Fibroblast of skin of back (primary cell): ENCODE measurements at places on chromosomes 1 and 21.

- peak; percentile 44 for DNase-seq
Measured at GRCh38 chr1:31987135-31987619, 26.5 kb upstream of the KHDRBS1 start.

DNA sequence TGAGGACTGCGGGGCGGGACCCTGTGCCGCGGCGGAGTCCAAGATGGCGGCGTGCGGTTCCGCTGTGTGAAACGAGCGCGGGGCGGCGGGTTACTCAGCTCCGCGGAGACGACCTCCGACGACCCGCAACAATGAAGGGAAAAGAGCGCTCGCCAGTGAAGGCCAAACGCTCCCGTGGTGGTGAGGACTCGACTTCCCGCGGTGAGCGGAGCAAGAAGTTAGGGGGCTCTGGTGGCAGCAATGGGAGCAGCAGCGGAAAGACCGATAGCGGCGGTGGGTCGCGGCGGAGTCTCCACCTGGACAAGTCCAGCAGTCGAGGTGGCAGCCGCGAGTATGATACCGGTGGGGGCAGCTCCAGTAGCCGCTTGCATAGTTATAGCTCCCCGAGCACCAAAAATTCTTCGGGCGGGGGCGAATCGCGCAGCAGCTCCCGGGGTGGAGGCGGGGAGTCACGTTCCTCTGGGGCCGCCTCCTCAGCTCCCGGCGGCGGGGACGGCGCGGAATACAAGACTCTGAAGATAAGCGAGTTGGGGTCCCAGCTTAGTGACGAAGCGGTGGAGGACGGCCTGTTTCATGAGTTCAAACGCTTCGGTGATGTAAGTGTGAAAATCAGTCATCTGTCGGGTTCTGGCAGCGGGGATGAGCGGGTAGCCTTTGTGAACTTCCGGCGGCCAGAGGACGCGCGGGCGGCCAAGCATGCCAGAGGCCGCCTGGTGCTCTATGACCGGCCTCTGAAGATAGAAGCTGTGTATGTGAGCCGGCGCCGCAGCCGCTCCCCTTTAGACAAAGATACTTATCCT lies 430 bp downstream of the RBM15 start:
- DNase-seq, result peak; percentile 43

DNA sequence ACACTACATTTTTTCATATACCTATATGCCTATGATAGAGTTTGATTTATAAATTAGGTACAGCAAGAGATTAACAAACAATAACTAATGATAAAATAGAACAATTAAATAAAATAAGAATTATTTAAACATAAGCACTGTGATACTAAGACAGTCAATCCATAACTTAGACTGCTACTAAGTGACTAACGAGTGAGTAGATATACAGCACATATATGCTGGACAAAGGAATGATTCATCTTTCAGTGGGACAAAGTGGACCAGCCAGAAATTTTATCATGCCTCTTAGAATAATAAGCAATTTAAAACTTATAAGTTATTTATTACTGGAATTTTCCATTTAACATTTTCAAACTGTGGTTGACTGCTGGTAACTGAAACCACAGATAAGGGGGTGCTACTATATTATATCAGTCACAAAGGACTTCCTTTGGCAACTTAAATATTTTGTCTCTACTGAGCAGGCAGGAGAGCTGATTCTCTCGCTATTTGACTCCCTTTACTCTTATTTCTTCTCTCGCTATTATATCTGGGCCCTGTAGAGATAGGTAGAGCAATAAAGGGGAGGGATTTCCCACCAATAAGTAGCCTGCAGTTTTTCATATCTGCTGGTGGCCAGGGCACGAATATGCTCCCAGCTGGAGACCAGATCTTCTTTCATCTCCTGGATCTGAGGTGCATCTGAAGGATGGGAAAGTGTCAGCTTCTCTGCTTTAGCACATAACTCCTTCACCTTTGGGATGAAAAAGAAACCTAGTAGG lies 10.8 kb downstream of the SPTA1 start:
- no peak for DNase-seq

GRCh38 chr1:1169429-1170214 lies 4.1 kb upstream of the TTLL10 start:
- no peak for DNase-seq

- no peak for DNase-seq
Measured at GRCh38 chr1:42981255-42981805, 22.7 kb upstream of the SLC2A1 start.

DNA sequence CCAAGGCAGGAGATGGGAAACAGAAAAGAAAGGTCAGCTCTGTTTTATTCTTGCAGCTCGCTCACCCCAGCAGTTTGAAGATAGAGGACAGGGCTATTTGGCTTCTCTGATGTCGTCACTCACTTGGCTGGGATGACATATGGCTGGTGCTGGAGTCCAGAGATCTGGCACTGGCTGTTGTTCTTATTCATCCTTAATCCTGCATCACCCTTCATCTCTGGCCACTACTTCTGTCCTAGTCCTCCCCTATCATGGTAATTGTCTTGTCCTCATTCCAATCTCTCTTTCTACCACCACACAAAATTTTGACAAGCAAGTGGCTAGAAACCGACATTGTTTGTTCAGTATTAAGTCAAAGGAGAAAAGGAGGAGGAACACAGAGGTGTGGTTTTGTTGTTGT lies 103.8 kb upstream of the PDE4B start:
- DNase-seq, result no peak

GRCh38 chr1:19013826-19014548 lies 57.5 kb upstream of the IFFO2 start:
- DNase-seq, result no peak

GRCh38 chr1:205301205-205301821 lies 20.2 kb downstream of the NUAK2 start:
- DNase-seq, result peak; percentile 99

GRCh38 chr21:44592446-44593311 lies at the start of gene KRTAP10-6:
KRTAP10-6 (minus strand) TSS chr21:44592505; CDS start chr21:44592484, 21 bp downstream.
- DNase-seq, result no peak

DNA sequence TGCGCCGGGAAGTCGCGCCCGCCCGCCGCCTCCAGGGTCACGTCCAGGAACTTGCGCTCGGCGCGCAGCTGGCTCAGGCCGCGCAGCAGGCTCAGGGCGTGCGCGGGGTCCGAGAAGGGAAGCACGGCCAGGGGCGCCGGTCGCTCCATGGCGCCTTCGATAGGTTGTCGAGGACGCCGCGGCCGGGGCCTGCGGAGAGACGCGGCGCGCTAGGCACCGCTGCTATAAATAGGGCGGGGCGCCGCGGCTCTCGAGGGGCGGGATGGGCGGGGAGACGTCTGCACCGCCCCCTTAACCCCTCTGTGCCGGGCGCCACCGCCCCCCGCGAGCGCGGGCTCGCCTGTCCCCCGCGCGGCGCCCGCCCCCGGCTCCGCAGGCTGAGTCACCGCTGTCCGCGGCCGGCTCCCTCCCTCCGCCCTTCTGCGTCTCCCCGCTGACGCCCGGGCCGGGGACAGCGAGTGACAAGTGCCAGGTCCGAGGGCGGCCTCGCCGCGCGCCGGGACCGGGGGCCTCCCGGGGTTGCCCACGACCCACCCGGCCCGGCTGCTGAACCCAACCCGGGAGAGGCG lies at the start of gene KLHL21:
Gene KLHL21, minus strand, starts transcription at position 201 of the 569 bp plus-strand sequence. Its CDS starts 52 bp downstream, at position 149.
- peak; percentile 93 for DNase-seq

DNA sequence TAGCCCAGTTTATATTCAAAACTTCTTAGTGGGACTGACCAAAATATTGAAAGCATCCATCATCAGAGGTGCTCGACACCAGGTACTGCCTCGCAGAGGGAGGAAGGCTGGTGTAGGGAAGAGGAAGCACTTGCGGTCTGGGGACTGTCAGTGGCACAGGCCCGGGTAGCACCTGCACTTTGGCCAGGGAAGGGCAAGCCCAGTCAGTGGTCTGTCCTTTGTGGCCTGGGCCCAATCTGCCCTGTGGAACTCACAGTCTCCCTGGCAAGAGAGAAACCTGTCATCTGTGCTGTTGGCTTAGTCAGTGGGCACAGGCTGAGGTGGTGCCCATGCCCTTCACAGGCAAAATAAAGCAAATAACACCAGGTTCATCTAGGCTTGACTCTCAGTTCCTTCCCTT lies 77.4 kb downstream of the SYT6 start:
- DNase-seq, result no peak

GRCh38 chr1:194159941-194160340 lies 973.5 kb upstream of the B3GALT2 start:
- DNase-seq, result no peak

DNA sequence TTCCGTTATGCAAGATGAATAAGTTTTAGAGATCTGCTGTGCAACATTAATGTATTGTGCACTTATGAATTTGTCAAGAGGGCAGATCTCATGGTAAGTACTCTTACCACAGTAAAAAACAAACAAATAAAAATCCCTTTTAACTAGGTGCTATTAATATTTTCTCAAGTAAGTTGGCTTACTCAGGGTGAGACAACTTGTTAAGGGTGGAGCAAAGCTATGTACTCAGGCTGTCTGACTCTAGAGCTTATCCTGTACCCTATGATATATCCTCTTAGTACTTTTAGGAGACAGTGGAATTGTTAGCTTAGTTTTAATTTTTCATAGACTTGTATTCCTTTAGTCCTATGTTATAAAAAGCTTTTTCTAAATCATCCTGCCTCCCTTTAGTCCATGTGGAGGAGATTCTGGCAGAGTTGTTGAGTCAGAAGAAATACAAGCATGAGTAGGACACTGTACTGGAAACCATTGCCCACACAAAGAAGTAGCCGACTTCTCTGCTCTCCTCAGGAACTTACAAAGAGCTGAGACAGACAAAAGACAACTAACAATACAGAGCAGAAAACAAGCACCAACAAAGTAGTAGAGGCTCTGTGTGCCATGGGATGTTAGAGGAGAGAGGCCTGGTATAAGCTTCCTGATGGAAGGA lies 49.2 kb downstream of the S1PR1 start:
- no peak for DNase-seq

DNA sequence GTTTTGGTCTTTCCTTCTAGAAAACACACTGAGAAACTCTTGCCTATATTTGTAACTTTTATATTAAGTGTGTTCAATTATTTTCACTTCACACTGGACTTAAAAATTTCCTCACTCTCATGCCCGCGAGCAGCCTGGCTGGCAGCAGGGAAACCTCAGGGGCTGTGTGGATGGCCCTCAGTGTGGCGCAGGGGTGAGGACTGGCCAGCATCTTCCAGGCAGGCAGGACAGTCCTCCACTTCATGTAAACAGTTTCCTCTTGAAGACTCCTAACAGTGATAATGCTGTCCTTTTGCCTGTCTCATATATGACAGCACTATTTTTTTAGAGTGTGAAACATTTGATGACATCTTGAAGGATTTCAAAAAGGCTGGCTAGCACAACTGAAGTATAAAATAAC lies 618.6 kb downstream of the KIF26B start:
- DNase-seq, result no peak

GRCh38 chr1:228646717-228647522 lies 88.4 kb upstream of the RHOU start:
- DNase-seq, result peak; percentile 44

DNA sequence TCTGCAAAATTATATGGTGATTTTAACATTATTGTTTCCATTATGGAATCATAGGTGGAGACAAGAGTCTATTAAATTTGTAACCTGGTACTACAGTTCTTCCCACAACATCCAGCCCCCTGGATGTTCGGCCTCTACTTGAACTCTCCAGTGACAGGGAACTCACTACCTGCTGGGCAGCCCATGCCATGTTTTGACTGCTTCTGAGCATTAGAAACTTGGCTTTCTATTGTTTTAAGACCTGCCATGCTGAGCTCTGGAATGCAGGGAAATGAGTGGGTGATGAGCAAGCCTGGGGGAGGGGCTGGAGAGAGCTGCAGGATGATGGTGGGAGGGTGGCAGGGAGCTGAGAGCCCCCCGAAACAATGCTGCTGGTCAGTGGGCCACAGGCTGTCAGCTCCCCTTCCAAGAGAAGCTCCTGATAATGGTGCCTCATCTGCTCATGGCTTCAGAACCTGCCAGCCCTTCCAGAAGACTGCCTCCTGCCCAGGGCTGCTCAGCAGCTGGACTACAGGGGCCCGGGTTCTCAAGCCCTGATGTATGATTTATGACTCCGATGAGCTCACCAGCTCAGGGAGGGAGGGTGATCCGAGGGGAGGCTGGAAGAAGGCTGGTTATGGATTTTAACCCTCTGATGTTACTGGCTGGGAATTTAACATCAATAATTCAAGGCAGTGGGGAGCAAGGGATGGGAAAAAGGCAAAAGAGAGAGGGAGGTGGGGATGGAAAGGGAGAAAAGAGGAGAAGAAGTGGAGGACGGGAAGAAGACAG lies 205.0 kb downstream of the HIVEP3 start:
- peak; percentile 96 for DNase-seq

DNA sequence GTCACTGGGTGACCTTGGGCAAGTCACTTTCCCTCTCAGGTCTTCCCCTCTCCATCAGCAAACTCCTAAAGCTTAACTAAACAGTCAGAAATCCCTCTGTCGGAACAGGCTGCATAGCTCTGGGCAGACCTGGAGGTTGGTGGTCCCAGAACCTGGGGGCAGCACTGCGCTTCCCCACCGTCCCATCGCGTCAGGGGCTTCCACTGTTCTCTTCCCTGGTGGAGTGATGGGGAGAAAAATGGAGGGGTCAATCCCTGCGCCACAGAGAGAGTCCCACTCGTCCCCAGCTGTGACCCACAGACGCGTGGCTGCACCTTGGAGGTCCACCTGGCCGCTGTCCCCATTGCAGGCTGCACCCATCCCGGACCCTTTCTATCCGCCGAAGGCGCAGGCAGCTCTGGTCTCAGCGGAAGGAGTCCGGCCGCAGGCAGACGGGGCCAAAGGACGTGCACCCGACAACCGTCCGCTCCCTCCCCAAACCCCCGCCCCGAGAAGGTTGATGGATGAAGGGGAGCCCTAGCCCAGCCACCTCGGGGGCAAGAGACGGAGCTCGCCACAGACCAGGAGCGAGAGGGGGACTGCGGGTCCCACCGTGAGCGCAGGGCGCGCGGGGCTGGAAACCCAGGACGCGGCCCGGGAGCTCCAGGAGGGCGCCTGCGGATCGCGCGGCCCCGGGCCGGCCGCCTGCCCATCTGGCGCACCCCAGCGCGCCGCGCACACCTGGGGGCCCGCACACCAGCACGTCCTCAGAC lies 588 bp upstream of the WNT3A start:
- no peak for DNase-seq

- no peak for DNase-seq
Measured at GRCh38 chr1:49694251-49694827, 329.4 kb downstream of the AGBL4 start.

GRCh38 chr1:35536556-35537162 lies 20.5 kb downstream of the KIAA0319L start:
- DNase-seq, result no peak

DNA sequence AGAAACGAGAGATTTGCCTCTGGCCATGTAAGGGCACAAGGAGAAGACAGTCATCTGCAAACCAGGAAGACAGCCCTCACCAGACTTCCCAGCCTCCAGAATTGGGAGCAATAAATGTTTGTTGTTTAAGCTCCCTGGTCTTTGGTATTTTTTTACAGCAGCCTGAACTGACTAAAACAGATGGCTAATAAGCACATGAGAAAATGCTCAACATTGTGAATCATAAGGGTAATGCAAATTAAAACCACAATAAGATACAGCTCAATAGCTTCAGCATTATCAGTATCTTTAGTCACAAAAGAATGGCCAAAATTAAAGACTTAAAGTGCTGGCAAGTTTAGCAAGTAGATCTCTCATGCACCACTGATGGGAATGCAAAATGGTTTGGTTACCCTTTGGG lies 11.7 kb downstream of the UBE2G2 start:
- peak; percentile 19 for DNase-seq

- DNase-seq, result no peak
Measured at GRCh38 chr1:59553371-59553770, 256.5 kb downstream of the FGGY start.

GRCh38 chr1:1264026-1264425 lies 9.6 kb downstream of the UBE2J2 start:
- no peak for DNase-seq
